ENCODE measurements at places on chromosomes 11 and 22.

DNA sequence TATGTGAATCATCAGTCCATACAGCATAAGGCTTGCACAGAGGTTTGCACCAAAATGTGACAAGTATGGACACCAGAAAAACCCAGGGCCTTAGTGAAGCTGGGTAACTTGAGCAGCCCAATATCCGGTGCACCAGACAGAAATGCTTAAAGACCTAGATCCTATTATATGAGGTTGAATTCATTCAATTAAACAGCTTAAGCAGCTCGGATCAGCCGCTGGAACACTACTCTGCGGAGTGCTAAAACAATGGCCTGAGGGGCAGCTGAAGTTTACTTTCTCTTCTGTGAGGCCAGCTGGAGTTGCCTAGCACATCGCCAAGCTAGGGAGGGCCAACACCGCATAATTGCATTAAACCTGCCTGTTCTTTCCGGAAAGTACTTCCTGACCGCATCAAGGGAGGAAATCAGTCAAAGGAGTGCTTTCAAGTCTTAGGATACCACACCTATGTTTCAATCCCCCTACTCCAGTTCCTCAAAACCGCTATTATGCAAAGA, 17.0 kb upstream of the FAM181B start:
- no peak for DNase-seq

DNA sequence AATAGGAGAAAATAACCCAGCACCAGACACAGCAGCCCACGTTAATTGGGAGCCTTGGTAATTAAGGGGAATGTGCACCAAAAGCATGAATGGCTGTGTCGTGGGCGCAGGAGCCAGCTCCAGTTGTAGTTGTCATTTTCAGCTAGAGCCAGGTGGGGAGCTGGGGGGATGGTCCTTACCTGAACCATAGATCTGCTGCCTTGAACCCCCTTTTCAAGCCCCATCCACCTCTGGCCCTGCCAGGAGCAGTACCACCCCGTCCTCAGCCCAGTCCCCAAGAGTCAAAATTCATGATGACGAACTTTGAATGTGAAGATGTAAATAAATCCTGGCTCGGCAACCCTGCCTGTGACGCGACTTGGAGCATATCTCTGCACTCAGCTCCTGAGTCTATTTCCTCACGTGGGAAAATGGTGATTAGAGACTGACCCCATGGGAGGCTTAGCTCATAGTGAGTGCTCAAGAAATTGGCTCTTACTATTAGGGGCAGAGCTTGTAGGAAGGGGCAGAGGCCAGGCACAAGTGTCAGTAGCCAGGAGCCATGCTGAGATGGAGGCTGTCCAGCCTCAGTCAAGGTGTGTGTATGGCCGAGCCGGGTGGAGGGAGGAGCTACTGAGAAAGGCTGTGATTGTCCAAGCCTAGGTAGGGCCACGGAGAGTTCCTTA, 794 bp upstream of the FXYD6 start:
- no peak for DNase-seq

- no peak for DNase-seq
These were observed 50.7 kb downstream of the SYN3 start for GRCh38 chr22:33007485-33007884.

DNA sequence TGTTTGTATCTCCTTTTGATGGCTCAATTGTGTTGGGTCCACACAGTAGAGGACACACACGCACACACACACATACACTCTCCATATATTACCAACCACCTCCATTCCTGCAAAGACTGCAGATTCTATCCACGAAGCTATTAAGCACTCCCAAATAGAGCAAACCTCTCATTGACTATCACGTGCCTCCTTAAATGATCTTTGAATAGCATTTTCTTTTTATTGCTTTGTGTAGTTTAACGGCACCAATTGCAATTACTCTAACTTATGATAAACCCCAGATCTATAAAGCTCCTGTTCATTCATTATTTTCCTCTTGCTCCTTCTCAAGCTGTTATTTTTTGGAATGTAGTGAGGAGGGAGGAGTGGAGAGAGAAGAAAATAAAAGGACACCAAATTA, 204.7 kb downstream of the ST3GAL4 start:
- DNase-seq = no peak

GRCh38 chr22:23781511-23782183, 5.1 kb upstream of the SMARCB1 start:
- DNase-seq = no peak

GRCh38 chr11:103266167-103266831, 157.1 kb downstream of the DYNC2H1 start:
- no peak for DNase-seq

- DNase-seq = no peak
These were observed 3.9 kb downstream of the SMPD1 start for GRCh38 chr11:6393989-6394670.

DNA sequence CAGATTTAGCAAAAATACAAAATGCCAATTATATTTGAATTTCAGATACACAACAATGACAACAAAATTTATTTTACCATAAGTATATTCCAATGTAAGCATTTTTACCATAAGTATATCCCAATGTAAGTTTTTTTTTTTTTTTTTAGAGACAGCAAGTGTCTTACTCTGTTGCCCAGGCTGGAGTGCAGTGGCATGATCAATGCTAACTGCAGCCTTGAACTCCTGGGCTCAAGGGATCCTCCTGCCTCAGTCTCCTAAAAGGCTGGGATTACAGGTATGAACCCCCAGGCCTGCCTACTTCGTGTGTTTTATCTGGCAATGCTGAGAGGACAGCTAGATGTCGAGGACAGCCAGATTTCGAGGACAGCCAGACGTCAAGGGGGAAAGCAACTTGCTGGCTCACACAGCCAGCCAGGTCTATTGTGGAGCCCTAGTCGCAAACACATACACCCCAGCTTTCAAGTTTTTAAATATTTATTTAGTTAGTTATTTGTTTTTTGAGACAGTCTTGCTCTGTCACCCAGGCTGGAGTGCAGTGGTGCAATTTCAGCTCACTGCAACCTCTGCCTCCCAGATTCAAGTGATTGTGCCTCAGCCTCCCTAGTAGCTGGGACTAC, 1.1 kb upstream of the SERPING1 start:
- no peak for DNase-seq

GRCh38 chr22:19043121-19044085, 78.8 kb downstream of the DGCR2 start:
- DNase-seq = no peak

DNA sequence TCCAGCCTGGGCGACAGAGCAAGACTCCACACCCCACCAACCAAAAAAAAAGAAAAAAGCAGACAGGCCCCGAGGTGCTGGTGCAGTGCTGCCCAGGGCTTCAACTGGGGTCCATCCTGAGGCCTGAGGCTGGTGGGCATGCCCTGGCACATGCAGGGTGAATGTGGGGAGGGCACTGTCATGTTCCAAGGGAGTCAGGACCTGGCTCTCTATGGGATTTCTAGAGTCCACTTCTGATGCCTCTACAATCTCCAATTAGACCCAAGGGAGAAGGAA, 10.1 kb downstream of the CENPM start:
- DNase-seq = no peak

DNA sequence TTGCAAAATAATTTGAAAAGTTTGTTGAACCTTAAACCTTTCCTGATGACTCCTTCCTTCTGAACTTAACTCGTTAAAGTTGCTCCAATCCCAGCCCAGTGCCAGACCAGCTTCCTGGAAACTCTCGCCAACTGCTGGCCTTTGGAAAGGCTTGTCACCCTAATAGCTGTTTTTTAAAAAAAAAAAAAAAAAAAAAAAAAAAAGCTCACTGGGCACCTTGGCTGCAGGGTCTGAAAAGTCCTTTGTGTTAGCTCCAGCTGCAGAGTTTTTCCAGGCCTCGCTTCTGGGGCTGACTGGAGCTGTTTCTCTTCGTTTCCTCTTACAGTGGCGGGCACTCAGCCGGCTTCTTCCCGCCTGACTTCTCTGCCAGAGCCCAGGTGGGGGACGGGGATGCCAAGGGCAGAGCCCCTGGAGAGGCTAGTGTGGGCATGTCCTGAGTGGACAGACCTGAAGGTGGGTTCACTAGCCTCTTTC, 25.1 kb downstream of the KCNQ1OT1 start:
- peak; percentile 36 for DNase-seq

- DNase-seq = no peak
These were observed 4.2 kb downstream of the PLA2G3 start for GRCh38 chr22:31136155-31136554.

GRCh38 chr11:96154802-96155520, 188.0 kb downstream of the MAML2 start:
- no peak for DNase-seq

DNA sequence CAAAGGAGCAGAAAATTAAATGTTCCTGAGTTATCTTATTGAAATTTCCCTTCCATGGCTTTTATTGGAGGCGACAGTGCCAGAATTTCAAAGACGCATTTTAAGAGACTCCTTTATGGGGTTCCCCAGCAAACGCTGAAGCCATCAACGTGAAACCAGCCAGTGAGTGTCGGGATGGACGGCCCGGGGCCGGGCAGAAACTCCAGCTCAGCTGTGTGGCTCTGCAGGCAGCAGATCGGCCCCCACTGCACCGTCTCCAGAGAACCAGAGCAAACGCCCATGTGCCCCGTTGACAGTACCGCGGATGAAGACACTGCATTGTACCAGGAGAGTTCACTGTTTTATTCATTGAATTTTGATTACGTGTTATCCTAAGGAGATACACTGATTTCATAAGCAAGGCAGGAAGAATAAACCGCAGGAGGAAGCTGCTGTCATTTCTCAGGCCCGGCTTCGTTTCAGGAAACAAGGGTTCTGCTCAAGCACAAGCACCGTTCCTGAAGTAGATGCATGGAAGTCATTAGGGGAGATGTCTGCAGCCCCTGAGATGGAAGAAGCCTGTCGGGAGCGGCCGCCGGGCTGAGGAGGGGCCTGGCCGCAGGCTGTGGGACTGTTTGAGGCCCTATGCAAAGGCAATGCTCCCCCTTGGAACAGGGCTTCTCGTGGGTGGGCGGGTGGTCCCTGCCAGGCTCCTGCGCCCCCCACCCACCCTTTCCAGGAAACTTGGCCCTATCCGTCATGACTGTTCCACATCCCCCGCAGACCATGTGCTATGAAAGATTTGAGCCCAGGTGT, 639.7 kb downstream of the TBC1D22A start:
- DNase-seq = no peak

DNA sequence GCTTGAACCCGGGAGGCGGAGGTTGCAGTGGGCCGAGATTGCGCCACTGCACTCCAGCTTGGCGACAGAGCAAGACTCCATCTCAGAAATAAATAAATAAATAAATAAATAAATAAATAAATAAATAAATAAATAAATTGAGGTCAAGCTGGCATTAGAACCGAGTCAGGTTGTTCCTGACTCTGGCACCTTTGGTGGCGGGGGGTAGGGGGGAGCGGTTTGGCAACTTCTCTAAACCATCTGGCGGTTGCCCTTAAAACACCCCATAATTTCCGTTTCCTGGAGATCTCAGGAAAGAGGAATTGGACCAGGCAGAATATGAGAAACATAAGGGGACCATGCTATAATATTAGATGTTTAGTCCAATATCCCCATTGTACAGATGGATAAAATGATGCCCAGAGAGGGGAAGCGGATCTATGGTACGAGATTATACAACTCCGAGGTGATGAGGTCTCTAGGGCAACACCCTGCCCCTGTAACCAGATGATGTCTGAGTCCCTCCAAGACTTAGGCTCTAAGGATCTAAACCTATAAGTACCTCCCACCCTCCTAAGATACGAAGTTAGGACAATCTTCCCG, 785 bp downstream of the CLPB start:
- no peak for DNase-seq

GRCh38 chr11:93005239-93005638, 35.8 kb downstream of the MTNR1B start:
- DNase-seq = no peak

GRCh38 chr22:41048791-41049717, 43.3 kb upstream of the EP300 start:
- peak; percentile 57 for DNase-seq

- DNase-seq = peak; percentile 60
These were observed 312.4 kb downstream of the BUD13 start for GRCh38 chr11:116460156-116460920.

- peak; percentile 64 for DNase-seq
These were observed 141.1 kb upstream of the NARS2 start for GRCh38 chr11:78715639-78716311.

All from Peyer's patch (tissue), 4 donors.